ENCODE measurements at places on chromosomes 6 and 20. TPM values are rescaled to one million over a fixed set of nuclear protein-coding genes. Genes with fewer than 3 reads are reported as not detected.

CASS4 gene
- polyA plus RNA-seq: 1.2 TPM

ENPP1 gene
- polyA plus RNA-seq: 0.74 TPM

BMP7 gene
- 0.58 TPM for polyA plus RNA-seq

CEBPB gene
- 25.3 TPM for polyA plus RNA-seq

ZNF322 gene
- polyA plus RNA-seq: 6.4 TPM

GRM1 gene
- not detected for polyA plus RNA-seq

PPP1R16B gene
- polyA plus RNA-seq: 35.0 TPM

NKAIN4 gene
- polyA plus RNA-seq: not detected

All from spleen (tissue), 13 donors.